ENCODE measurements at places on chromosomes 3 and 15.

DNA sequence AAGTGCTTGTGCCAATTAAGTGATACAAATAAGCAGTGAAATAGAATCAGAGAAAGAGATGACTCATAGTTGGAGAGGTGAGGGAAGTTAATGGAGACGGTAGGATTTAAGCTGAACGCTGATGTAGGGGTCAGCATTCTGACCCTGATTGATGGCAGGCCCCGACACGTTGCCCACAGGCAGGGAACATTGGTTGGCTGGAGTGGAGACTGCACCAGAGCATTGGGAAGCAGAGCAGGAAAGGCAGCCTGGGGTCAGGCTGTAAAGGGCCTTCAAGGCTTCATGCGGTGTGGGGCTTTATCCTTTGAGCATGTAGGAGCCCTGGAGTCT is 68.6 kb downstream of the DCUN1D1 start:
- no peak for DNase-seq

DNA sequence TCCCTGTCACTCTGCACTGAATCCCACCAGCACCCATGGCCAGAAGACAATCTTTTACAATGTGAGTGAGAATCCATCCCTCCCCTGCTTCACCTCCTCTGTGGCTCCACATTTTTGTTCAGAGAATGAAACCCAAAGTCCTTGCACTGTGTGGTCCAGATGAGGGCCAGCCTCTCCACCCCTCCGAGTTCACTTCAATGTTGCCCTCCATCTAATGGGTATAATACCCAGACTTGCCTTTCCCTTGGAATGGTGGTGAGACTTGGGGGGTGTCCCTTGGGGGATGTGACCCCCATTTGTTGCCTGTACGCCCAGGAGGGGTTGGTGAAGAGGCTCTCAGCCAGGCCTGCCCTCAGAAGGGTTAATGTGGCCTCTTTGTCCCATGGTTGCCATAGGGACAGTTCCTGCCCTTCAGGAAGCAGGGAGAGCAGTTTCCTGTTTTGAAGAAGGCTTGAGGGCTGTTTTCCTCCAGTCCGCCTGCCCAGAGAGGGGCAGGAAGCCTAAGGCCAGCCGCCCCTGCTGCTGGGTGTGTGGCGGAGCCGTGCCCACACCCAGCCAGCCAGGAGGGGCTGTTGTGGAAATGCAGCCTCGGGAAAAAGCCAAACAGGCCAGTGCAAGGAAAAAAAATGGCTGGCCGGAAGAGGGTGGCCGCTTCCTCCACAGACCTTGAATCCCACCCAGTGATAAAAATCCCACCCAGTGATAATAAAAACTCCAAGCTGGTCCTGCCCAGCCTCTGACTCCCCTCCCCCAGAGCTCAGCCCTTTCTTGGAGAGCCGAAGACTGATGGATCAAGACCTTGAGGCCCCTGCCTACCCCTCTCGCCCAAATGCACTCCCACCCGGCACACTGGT is 14.6 kb upstream of the FGD5 start:
- DNase-seq: no peak

DNA sequence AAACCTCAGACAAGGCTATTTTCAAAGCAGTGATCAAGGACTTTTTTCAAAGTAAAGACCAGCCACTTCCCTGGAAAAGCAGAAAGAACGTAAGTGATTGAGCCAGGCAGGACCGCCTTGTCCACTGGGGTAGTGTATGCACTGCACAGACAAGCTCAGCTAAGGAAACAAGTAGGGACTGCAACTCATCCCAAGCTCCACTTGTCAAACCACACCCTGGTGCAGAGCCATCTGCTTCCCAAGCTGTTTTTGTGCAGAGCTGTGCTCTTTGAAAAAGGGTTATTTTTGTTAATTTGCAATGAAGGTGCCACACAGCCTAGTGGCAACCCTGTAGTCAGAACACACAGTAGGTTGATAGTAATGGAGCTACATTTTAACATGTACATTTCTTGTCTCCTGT is 193.3 kb downstream of the ADAMTS9 start:
- no peak for DNase-seq

- DNase-seq: no peak
Measured at GRCh38 chr3:60588806-60589205, 662.4 kb downstream of the FHIT start.

- no peak for DNase-seq
Measured at GRCh38 chr3:39249453-39250115, 30.3 kb downstream of the CX3CR1 start.

- DNase-seq: no peak
Measured at GRCh38 chr15:51793521-51794305, 35.7 kb upstream of the TMOD3 start.

DNA sequence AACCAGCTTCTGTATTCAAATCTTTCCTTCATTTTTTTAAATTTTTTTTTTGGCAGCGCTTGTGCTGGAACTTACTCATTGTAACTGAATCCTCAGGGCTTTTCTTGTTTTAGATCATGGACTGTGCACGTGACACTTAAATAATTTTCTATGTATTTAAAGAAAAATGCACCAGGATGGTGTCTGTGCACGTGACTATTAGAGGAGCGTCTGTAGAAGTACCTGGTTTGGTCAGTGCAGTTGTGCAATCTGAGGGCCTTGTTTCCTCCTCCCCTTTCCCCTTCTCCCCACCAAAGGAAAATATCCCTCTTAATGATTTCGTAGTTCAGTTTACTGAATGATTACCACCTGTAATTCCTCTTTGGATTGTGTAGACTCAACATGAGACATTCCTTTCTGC is 31.3 kb downstream of the EDEM1 start:
- no peak for DNase-seq

GRCh38 chr15:64187396-64188191 is 24.8 kb upstream of the PPIB start:
- no peak for DNase-seq

GRCh38 chr3:186511245-186511644 is 32.9 kb downstream of the CRYGS start:
- DNase-seq: peak; percentile 60

- no peak for DNase-seq
Measured at GRCh38 chr3:42473083-42473932, 29.1 kb upstream of the VIPR1 start.

- no peak for DNase-seq
Measured at GRCh38 chr15:67006083-67007065, 59.0 kb upstream of the SMAD3 start.

GRCh38 chr3:188282871-188283270 is 128.9 kb downstream of the LPP start:
- no peak for DNase-seq

DNA sequence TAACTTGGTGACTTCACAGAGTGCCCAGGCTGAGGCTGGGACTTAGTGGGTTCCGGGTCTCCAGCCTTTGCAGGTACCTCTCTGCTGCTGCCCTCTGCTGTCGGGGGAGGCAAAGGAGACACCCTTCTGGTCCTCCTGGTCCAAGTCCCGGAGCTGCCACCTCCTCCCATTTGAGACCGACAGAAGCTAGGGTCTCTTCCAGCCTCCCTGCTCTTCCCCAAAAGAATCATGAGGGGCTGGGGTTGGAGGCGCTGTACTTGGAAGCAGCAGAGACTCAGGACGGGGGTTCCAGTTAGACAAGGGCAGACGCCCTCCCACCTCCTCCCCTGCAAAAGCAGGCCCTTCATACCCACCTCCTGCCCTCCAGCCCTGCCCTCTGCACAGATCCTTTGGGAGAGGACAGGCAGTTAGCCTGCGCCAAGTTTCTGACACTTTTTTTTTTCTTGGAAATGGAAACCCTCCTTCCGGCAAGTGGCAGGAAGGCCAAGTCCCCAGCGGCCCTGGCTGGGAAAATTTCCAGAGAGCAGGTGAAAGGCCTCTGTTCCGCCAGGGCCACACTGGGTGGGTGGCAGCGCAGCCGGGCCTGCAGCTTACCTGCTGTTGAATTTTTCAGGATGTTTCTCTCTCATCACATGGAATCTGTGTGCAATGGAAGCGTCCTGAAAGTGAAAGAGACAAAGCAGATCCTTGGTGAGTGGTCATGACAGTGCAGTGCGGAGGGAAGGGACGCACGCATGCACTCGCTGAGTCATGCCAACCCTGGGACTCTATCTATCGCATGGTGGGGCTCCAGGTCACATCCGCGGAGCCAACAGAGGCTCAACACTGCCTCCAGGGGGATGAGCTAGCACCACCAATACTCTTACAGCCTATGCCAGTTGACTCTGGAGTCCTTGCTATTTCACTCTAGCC is 119.9 kb downstream of the DGKG start:
- peak; percentile 72 for DNase-seq

- no peak for DNase-seq
Measured at GRCh38 chr3:71462586-71462985, 120.9 kb downstream of the FOXP1 start.

DNA sequence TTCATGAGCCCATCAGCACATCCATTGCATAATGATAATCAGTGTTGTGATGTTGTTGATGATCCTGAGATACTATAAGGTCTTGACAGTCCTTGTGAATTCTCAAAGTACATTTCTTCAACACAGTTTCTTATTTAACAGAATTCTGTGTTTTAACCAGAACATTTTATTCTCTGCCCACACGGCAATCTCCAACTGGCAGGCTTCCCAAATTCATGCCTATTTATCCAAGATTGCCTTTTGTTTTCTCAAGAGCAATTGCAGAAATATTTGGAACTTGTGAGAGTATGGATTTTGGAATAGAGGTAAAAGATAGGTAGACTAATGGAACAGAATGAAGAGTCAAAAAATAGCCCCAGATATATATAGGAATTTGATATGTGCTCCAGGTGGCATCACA is 116.0 kb downstream of the UACA start:
- no peak for DNase-seq

DNA sequence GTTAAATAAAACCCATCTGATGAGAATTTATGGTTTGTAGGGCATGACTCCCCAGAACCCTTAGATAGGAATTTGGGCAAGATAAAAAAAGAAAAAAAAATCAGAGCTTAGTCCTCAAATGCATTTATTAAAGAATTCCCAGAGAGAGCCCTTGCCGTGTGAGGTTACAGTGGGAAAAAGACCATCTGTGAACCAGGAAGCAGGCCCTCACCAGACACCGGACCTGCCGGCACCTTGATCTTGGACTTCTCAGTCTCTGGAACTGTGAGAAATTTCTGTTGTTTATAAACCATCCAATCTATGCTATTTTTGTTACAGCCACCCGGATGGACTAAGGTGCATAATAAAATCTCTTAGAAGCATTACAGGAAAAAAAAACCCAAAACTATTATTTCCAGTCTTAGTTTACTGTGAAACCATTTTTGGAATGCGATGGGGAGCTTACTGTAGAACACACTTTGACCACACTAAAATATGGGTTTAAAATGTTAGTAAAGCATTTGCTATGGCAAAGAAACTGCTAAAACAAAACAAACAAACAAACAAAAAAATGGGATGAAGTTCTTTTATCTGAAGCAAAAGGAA is 72.2 kb downstream of the LEKR1 start:
- DNase-seq: no peak

GRCh38 chr15:44482090-44482489 is 54.7 kb downstream of the CTDSPL2 start:
- DNase-seq: no peak

DNA sequence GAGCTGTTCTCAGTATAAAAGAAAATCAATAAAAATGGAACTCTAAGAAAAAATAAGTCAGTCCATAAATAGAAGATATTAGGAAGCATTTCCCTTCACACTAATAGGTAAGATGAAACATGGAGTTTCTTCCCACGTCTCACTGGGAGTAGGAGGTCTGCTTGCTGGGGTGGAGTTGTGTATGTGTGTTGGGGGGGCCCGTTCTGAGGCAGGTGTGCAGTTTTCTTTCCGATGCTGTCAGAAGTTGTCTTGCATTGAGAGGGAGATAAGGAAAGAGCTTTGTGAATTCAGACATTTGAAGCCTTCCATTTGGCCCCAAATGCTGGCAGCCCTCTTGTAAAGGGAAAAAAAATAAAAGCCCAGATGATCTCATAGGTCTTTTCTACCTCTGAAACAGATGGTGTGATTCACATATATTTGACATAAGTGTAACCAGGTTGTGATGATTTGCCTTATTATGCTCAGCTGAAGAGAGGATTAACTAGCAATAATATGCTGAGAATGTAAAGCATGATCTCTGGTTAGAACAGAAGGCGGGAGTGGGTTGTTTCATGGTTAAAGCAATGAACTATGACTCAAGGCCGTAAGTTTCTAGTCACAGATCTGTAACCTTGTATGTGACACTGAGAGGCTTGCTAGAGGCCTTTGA is 8.8 kb downstream of the RASGRP1 start:
- peak; percentile 37 for DNase-seq

GRCh38 chr3:74420538-74421124 is 193.8 kb downstream of the CNTN3 start:
- DNase-seq: no peak

- no peak for DNase-seq
Measured at GRCh38 chr3:141875893-141876380, 506 bp upstream of the ATP1B3 start.

- DNase-seq: no peak
Measured at GRCh38 chr3:57160076-57160764, 4.9 kb downstream of the IL17RD start.

- no peak for DNase-seq
Measured at GRCh38 chr3:66403323-66403990, 97.4 kb downstream of the LRIG1 start.

- no peak for DNase-seq
Measured at GRCh38 chr15:67144609-67145311, 79.4 kb downstream of the SMAD3 start.

- DNase-seq: no peak
Measured at GRCh38 chr3:17949101-17949500, 206.7 kb upstream of the TBC1D5 start.

- DNase-seq: no peak
Measured at GRCh38 chr3:7249493-7250076, 388.7 kb downstream of the GRM7 start.

GRCh38 chr15:45136378-45136764 is 6.6 kb downstream of the DUOX1 start:
- DNase-seq: no peak

DNA sequence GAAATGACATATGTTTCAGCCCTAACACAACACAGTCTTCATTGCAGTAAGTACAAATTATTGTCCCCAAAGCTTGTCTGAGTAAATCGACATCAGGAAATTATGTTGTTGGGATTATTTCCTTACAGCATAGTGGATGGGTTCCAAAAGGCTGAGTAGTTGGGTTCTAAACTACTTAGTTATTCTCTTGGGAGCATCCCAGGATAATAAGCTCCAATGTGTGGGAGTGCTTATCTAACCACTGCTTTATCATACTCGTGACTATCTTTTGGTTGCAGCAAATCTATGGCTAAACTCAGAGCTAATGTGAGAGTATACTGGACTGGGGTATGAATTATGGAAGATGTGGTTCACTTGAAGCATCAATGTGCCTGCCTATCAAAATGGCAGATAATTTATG is 128.5 kb downstream of the RBMS3 start:
- DNase-seq: no peak

DNA sequence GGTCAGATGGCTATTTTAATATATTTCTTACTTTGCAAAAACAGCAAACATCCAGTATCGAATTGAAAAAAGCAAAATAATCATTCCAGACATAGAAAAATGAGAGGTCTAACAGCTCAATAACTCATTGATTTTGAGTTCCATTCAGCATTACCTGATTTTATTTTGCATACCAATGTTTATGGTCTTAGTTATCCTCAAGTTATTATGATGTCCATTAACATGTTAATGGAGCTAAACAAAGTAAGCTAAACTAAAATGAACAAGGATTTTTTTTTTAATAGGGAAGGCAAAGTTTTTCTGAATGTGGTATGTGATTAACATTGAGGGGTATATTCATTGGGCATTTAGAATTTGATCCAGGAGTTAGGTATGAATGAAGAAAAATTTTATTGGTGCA is 13.1 kb downstream of the MYH15 start:
- no peak for DNase-seq

GRCh38 chr3:136624894-136625815 is 127.0 kb downstream of the STAG1 start:
- no peak for DNase-seq

GRCh38 chr3:155744010-155744625 is 753 bp downstream of the PLCH1 start:
- DNase-seq: peak; percentile 66

Data from GM13977 (cell line).